ENCODE measurements at places on chromosomes 5 and 9.

- DNase-seq: no peak
These were observed 135.2 kb downstream of the RXRA start for GRCh38 chr9:134461426-134461982.

- no peak for DNase-seq
These were observed 27.7 kb downstream of the ECPAS start for GRCh38 chr9:111456529-111456928.

- DNase-seq: no peak
These were observed 121.7 kb downstream of the DEPDC1B start for GRCh38 chr5:60578315-60578714.

DNA sequence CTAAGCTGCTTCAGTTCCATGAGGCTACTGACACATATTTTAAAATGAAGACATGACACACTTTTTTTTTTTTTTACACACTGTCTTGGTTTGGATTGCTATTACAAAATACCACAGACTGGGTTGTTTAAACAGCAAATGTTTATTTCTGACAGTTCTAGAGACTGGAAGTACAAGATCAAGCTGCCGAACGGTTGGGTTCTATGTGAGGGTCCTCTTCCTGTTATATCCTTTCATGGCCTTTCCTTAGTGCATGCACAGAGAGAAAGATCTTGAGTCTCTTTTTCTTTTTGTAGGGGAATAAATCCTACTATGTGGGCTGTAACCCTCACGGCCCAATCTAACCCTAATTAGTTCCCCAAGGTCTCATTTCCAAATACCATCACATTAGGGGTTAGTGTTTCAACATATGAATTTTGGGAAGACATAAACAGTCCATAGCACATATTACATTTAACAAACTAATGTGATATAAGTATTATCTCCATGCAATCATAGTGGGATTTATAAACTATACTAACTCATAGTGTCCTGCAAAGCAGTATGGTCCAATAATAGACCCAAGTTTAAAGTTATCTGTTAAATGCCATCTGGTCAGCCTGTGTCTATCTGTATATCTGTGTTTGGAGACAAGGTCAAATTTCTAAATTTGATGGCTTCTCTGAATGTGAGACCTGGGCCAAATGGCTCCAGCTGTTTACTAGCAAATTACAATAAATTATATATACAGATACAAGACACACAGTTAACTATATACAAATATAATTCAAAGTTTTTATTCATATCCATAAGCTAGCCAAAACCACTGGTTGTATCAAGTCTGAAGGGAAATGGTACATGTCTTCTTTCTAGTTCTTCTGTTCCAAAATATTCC, 90.3 kb upstream of the NREP start:
- no peak for DNase-seq

- DNase-seq: no peak
These were observed 82.9 kb downstream of the ERBIN start for GRCh38 chr5:66009277-66009676.

DNA sequence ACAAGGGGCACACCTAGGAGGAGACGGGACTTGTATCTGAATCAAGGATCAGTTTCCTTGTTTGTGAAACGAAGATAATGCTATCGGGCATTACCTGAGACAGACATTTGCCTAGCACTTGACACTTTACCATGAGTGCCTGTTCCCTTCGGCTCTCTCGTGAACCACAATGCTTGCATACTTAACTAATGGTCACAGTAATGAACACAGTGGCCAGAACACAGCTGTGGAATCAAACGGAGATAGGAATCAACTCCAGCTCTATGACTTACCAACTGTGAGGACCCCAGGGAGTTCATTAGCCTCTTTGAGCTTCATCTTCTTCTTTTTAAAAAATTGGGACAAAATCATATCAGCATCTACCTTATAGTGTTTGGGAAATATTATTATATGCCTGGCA, 207.8 kb downstream of the DRD1 start:
- no peak for DNase-seq

Data from osteocyte (in vitro differentiated cells).